ENCODE measurements at places on chromosomes 11 and 22.

DNA sequence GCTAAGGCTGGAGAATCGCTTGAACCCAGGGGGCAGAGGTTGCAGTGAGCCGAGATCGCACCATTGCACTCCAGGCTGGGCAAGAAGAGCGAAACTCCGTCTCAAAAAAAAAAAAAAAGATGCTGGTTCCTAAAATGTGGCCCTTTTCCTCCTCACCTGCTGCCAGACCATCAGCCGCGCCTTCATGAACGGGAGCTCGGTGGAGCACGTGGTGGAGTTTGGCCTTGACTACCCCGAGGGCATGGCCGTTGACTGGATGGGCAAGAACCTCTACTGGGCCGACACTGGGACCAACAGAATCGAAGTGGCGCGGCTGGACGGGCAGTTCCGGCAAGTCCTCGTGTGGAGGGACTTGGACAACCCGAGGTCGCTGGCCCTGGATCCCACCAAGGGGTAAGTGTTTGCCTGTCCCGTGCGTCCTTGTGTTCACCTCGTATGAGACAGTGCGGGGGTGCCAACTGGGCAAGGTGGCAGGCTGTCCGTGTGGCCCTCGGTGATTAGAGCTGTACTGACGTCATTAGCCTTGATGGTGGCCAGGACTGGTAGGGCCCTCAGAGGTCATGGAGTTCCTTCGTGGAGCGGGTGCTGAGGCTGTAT is 50.7 kb upstream of the PPP6R3 start:
- DNase-seq: no peak

DNA sequence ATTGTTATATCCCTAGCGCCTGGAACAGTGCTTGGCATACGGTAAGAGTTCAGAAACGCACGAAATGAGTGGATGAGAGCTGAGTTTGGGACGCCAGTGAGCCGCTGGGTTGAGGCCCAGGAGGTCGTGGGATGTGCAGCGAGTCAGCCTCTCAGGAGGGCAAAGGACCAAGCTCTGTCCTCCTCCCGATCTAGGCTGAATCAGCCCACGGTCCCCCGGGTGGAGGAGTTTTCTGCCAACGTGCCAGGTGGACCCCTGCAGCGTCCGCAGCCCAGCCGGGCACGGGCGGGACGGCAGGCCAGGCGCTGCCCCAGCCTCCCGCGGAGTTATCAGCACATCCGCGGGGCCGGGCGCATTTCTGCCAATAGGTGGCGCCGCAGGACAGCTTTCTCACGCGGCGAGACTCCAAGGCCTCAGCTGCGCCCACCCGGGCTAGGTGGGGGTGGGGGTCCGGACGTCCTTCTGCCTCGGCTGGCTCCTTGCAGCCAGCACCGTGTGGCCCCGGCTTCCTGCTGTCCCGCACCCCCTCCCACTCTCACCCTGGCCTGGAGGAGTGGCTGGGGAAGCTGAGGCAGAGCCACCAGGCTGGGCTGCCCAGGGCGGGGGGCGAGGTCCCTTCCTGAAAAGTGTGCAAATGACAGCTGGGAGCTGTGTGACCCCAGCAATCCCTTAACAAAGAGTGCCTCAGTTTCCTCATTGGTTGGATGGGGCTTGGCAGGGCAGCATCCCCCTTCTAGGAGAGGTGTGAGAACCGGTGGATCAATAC is 2.2 kb upstream of the RPS19BP1 start:
- DNase-seq: no peak

DNA sequence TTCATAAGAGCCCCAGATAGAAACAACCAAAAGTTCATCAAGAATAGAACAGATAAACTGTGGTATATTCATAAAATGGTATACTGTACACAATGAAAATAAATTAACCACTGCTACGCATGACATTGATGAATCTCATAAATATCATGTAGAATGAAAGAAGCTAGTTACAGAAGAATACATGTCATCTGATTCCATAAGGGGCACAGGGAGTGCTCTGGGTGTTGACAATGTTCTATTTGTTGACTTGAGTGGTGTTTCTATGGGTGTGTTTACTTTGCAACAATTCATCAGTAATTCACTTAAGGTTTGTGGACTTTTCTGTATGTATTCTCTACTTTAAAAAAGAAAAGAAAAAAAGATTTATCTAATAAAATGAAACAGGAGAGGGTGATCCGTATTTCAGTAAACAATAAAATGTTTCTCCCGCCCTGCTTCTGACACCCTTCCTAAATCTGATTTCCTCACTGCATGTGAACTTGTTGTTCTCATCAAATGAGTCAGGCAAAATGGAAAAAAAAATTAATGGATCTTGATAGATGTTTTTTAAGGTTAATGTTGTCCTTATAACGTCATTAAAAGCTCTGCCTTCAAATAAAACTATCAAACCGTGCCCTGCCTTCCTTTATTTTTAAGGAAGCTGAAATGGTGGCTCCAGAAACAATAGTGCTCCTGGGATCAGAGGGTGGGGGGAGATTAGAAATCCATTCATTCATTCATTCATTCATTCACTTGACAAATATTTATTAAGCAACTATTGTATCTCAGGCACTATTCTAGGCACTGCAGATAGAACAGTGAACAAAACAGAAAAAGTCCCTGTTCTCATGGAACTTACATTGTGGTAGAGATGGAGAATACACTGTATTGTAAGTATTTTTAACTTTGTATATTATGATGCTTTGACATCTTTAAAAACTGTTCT is 77.2 kb upstream of the CD44 start:
- DNase-seq: no peak

DNA sequence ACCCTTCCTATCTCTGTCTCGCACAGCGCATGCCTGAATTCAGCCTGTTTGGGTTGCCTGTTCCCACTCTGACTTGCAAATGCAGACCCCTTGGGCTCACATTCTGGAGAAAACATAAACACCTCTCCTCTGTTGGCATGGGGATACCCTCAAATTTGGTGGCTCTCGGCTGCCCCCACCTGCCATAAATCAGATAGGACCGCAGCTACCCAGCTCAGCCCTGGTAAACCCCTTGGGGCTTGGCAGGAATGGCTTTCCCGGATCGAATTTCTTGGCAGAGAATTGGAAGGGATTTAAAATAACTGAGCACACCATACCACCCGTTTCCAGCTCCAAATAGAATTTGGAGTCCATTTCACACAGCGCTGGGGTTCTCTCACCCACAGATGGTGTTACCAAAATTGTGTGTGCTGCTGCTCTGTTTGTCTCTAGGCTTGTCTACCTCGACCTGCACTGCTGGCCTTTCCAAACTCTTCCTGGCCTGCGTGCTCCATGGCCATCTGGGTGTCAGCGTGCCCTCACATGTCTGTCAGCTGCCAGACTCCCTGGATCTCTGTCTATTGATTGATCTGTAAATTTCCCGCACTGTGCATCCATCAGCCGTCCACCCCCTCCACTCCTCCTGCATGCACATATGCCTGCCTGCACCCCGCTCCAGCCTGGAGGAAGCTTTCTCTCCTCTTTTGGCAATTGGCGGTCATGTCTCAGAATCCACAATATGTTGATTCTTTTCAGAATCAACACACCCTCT is 134.0 kb downstream of the NTM start:
- DNase-seq: no peak

DNA sequence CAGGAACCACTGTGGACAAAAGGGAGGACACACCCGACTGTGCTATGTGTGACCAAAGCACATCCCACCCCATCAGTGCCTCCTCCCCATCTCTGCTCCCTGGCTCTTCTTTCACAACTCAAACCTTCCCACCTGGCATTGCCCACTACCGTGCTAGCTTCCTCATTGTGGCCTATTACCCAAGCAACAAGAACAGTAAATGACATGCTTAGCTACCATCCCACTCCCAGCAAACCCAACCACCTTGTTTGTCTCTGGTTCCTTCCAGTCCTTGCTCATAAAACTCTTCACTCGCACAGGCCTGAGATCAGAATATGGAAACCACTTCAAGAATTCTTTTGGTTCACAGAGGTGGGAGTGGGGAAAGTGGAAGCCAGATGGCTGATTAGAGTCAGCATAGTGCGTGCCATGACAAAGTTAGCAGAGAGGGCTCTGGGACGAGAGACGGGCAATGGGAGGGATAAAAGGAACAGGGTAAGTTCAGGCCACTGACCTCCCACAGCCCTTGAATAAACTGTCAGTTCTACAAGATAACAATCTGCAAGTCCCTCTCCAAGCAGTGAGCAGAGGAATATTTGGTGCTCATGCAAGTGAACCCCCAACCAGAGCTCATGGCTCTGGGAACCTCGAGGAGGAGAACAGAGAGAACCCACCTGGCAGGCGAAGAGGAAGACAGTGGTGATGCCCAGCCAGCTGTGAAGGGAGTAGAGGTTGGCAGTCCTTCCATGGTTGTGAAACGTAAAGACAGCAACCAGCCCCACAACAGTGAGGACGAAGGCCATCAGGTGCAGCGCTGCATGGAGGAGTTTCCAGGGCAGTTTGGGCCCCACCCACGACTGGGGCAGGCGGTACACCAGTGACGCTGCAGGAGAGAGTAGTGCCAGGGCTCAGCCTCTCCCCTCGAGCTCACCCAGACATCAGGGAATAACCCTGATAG is 8.3 kb downstream of the CYB561A3 start:
- no peak for DNase-seq

GRCh38 chr11:57568330-57568766 is 876 bp upstream of the UBE2L6 start:
- no peak for DNase-seq

All from NCI-H1436 treated with DMSO at 0.1 percent for 48 hours (cell line).